ENCODE measurements at places on chromosomes 2 and 18. TPM values are rescaled to one million over a fixed set of nuclear protein-coding genes. Genes with fewer than 3 reads are reported as not detected.

Gene PROKR1
- polyA plus RNA-seq, result not detected

GRCh38 chr18:11134940-11135339 lies 14.4 kb downstream of the PIEZO2 start:
- DNase-seq, result no peak

- DNase-seq, result no peak
Observed at GRCh38 chr18:65498605-65499004, 252.2 kb upstream of the CDH7 start.

DNA sequence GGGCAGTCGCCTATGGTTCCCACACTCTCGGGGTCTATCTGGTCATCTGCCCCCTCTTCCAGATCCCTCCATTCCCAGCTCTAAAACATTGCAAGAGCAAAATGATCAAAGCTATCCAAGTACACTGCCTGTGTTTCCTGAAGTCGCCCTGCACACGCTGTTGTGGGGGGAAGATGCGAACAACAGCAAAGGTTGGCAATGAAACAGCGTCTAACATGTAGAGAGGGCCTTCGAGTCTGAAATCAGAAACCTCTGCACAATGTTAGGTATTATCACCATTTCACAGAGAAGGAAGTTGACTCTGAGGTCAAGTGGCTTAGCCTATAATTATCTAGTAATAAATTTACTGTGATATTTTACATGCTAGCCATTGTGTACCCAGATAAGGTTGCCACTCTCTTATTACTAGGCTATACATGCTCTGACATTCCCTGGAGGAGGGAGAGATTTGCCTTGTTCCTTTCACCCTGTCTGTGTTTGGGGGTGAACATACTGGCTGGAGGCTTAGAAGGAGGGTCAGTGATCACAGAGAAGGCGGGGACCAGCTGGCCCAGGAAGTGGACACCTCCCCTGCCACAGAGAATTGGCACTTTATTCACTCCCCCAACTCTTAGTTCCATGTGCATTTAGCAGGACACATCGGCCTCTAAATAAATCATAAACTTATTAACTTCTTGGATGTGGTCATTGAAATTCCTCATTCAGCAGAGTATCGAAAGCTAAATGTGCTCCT lies 36.8 kb downstream of the KCTD1 start:
- no peak for DNase-seq

DNA sequence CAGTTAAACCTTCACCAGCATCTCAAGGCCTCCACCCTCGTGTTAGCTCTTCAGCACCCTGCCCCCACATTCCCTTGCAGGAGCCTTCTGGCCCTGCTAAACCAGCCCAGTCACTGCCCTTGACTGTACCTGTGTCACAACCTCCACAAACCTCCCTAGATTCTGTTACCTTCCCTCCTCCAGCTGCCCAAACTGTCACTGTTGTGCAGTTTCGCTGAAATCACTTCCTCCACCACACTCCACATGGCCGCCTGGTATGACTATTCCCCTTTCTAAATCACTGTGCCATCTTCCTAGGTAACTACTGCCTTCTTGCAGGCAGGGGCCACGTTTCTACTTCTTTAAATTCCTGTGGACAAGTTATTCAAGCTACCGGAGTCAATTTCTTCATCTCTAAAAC lies 160.2 kb downstream of the GALNT14 start:
- DNase-seq, result no peak

DNA sequence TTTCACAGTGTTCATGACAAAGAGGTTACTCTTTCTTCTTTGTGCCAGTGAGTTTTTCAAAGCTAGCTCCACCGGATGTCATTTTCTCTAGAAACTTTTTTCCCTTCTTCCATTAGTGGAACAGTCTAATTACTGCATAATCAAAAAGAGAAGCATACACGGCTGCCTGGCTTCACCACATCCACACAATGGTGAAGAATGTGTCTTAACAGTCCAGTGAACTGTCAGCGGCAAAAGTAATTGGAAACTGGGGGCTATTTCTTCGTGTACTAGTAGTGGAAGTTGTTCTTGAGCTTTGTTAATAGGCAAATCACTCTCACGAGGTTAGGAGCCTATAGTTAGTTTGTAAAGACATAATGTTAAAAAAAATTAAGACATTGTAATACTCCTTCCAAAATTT lies 32.9 kb upstream of the PIK3C3 start:
- DNase-seq, result no peak

DNA sequence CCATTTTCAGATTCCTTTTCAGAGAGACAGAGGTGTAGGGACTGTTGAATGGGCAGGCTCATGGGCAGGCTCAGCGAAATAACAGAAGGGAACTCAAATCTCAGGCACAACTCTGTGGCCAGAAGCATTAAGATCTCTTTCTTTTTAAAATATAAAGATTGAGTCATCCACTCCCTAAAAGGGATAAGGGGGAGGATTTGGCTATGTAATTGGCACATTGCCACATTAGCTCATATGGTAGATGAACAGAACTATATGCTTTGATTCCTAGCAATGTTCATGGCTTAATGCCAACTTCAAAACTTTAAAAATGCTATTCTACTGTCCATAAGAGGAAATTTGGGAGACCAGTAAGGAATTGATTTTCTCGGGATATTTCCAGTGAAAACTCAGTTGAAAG lies 53.8 kb upstream of the SLC5A7 start:
- no peak for DNase-seq

- DNase-seq, result no peak
Observed at GRCh38 chr2:174949988-174950687, 55.0 kb downstream of the CHN1 start.

- no peak for DNase-seq
Observed at GRCh38 chr2:198692907-198693510, 764.7 kb downstream of the SATB2 start.

DNA sequence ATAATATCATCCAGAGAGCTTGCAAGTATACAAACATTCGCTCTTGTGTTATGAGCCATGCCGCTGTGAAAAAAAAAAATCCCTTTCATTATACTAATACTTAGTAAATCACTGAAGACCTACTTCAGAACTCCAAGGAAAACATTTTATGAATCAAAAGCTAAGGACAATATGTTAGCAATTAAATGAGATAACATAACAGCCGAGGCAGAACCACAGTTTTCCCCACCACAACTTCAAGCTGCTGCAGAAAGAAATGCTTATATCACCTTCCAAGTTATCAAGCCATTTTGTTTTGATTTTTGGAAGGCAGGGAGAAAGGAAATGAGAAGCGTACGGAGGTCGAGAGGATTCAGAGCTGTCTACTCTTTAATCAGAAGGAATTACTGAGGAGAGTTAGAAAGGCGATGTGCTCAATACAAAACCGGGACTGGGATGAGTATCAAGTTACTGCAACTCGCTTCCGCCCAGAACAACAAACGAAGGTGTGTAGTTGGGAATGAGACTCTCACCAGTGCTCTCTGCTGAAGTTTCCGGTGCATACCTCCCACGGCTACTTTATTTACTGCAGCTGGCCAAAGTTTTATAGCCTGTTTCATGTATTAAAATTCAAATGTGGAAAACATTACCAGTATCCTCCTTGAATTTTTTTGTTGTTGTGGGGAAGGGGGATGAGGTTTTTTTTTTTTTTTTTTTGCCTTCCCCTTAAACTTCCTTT lies 292.2 kb upstream of the CCDC68 start:
- no peak for DNase-seq

DNA sequence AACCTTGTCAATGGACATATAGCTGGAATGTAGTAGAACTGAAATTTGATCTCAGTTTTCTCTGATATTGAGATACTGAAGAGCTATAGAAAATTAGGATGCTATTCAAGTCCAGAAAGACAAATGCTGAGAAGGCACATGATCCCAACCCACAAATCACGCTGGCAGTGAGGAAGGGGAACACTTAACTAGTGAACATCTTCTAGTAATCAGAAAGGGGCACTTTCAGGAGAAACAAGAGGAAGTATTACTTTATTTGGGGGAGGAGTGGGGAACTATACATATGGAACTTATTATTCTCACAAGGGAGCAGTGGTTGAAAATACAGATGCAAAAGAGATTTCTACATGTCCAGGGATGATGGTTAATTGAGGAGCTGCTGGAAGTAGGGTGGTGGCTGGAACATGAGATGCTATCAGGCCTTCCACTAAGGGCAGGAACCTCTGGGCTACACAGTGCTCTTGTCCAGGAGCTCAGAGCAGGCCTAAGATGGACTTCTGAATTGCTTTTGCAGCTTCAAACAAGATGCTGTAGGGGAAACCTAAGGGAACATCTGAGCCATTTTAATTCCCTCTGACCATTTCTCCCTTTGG lies 79.3 kb downstream of the TGFA start:
- DNase-seq, result no peak

- DNase-seq, result peak; percentile 54
Observed at GRCh38 chr18:57223144-57223870, 76.4 kb downstream of the BOD1L2 start.

DNA sequence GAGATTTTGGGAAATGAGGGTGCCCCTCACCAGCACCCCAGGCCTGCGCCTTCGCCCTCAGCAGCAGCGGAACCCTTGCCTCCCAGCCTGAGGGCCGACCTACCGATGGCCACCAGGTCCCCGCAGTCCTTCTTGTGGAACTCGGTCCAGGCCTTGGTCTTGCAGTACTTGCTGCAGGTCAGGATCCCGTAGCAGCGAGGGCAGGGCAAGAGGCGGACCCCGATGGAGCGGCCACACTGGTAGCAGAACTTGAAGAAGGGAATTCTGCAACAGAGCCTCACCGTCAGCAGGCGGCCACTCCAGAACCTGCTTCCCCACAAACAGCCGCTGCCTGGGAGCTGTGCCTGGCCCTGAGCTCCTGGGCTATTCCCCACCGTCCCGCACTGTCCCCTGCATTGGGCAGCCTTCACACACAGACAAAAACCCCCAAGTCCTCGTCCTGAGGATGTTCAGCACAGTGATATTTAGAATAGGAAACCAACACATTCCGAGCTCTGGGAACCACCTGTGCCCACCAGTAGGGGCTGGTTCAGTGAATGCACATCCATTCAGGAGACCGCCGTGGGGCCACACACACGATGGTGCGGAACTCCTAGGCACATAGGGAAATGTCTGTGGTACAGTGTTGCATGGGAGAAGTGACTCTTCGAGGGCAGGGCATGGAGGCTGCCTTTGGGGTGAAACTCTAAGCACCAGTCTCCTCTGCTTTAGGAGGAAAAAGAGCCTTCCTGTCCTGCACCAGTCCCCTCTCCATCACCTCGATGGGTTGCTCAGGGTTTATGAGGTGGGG lies 45.6 kb downstream of the GPC1 start:
- no peak for DNase-seq

GRCh38 chr2:241412144-241412543 lies 56.1 kb downstream of the FARP2 start:
- peak; percentile 12 for DNase-seq

Gene CPSF3
- polyA plus RNA-seq, result 65.0 TPM

DNA sequence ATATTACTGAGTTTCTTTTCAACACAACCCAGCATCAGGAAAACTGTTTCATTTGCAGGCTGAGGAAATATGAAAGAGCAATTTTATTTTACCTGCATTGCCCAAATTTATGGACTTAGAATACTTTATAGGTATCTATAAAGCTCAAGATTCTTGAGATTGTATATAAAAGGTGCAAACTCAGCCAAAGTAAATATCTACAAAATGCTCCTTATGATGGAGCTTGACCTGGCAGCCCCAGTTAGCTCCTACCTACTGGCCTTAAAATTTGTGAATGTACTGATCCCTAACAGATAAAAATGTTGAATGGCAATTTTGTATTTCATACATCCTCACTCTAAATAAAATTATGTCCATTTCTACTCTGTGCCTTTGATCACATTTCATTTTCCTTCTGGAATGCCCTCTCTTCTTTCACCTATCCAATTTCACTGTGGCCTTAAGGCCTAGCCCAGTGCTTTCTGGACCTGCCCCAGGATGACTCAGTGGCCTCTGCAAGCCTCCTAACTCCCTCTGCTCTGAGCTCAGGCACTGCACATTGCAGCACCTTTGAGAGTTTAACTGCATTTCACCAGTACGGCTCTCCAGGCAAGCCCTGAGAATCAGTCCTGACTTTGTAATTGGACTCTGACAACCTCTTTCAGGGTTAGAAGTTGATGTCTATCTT lies 125.9 kb downstream of the ANTXR1 start:
- peak; percentile 65 for DNase-seq

DNA sequence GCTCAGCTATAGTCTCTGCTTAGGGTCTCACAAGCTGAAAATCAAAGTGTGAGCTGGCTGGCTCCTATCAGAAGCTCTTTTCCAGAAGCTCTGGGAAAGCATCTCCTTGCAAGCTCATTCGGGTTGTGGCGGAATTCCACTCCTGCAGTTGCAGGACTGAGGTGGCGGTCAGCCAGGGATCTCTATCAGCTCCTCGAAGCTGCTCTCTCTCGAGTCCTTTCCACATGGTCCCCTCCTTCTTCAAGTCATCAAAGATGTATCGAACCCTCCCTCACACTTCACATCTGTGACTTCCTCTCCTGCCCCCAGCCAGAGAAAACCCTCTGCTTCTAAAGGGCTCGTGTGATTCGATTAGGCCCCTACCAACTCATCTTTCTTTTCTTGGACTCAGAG lies 141.7 kb downstream of the ZFP36L2 start:
- DNase-seq, result no peak

- peak; percentile 81 for DNase-seq
Observed at GRCh38 chr2:235106874-235107639, 155.2 kb downstream of the SH3BP4 start.
